Fibroblast of skin of scalp (primary cell): ENCODE measurements at places on chromosomes 16 and 17.
A peak's percentile ranks its signal among the peaks of the same experiment; 100 is the strongest.

GRCh38 chr16:86514481-86515376 lies 4.4 kb downstream of the FOXF1 start:
- no peak for DNase-seq

DNA sequence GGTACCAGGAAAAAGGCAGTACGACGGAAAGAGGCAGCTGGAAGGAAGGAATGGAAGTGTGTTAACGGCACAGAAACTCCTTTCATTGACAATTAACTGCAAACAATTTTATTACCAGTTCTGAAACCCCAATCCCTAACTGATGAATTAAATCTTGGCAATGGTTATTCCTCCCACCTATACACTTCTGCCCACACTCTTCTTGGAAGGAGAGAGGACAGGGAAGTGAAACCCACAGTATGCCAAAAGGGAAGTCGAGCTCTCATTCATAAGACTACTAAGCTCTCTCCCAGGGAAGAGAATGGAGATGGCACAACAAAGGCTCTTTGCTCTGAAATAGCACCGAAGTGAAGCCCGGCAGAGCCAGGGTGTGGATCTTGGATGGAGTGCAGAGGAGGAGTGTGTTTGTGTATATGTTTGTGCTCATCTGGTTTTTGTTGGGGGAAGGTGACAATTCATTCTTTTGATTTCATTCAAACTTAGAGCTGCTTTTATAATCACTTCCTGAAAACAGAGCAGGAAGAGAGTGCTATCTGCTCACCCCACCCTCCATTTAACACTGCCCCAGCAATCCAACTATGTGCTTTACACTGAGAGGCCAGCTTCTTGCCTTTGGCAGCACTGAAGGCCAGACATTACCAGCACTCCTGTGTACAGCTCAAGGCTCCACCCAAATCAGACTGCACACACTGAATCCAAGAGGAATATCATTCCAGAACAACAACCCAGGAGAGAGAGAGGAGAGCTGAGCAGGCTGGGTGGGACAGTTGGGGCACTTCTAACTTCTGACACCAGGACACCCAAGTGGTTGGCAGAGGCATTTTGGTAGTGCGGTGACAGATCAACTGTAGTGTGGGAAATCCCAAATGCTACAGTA lies 68.7 kb downstream of the HIC1 start:
- peak; percentile 43 for DNase-seq

DNA sequence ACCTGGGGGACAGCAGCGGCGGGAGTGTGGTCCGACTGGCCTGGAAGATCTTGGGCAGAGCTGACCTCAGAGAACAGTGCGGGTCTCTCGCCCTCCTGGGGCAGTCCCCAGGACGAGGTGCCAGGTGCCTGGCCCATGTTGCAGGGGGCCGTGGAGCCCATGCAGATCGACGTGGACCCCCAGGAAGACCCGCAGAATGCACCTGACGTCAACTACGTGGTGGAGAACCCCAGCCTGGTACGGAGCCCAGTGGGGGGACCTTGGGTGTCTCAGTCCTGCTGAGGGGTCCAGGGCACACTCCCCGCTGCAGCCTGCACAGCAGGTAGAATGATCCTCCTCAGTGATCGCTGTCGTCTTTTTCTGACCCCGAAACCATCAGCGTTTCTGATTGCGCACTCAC lies 1.4 kb downstream of the GPS1 start:
- no peak for DNase-seq

GRCh38 chr16:876041-876335 lies 75.5 kb upstream of the GNG13 start:
- DNase-seq: no peak

DNA sequence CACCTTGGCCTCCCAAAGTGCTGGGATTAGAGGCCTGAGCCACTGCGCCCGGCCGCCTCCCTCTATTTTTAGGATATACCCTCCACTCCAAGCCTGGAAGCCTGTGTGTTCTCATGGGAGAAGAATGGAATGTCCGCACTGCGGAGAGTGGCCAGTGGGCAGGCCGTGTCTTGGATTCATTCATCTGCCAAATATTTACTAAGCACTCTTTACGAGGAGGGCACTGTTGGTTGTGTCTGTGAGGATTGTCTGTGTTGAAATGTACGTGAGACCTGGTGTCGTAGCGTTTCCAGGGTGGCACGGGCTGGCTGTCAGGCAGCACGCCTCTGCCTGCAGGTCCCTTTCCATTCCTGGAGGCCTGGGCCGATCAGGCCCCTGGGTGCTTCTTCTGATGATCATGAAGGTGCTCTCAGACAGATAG lies 19.2 kb downstream of the PGS1 start:
- DNase-seq: peak; percentile 80

GRCh38 chr17:6749519-6749918 lies 6.3 kb upstream of the XAF1 start:
- peak; percentile 53 for DNase-seq

DNA sequence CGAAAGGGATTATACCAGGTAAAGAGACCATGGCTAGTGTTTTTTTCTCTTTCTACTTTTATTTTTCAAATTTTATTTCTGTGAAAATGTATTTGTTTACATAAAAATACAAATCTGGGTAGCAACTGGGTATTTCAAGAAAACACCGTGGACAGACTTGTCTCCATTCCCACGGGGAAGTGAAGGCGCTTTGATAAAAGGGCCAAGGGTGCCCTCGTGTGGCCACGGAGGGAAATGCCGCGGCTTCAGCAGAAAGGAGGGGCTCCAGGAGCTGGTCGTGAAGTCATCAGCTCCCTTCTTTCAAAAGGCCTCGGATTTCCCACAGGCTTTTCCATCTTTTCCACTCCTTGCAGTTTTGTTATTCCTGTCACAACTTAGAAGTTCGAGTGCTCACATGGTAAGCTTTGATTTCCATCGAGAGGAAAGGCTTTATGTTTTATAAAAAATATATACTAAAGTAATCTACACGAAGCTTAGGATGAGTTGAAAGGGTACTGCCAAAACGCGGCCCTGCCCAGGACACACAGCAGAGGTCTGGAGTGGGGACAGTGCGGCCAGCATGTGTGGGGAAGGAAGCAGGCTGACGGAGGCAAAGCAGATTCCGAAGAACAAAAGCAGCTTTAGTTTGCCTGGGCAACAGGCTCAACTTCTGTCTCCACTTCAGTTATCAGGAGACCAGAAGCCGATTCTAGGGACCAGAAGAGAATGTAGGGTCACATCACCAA lies 15.3 kb upstream of the MNT start:
- DNase-seq: peak; percentile 85

GRCh38 chr17:82838386-82839063 lies 1.3 kb downstream of the ZNF750 start:
- peak; percentile 14 for DNase-seq

DNA sequence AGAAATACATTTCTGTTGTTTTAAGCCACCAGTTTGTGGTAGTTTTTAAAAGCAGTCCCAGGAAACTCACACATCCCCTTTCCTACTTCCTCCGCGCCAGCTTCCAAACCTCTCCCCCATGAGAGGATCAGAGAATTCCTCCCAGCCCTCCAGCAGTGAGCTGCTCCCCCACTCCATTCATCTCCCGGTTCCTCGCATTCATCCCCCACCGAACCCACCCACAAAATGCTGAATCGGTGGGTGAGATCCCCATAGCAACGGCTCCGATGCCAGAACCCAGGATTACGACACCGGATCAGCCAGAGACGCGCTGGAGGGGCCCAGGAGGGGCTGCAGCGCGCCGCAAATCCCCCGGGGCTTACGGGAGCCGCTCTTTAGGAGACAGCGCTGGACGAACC lies 251.4 kb upstream of the RPL38 start:
- DNase-seq: peak; percentile 14
